ENCODE measurements at places on chromosomes 2 and 18.

- DNase-seq: no peak
Measured at GRCh38 chr2:134348239-134348638, 94.4 kb downstream of the MGAT5 start.

GRCh38 chr2:217419055-217419671 is 559.3 kb upstream of the TNP1 start:
- DNase-seq: no peak

- DNase-seq: no peak
Measured at GRCh38 chr18:43789234-43790000, 512.1 kb upstream of the SYT4 start.

- no peak for DNase-seq
Measured at GRCh38 chr2:98121149-98121548, 34.2 kb downstream of the VWA3B start.

DNA sequence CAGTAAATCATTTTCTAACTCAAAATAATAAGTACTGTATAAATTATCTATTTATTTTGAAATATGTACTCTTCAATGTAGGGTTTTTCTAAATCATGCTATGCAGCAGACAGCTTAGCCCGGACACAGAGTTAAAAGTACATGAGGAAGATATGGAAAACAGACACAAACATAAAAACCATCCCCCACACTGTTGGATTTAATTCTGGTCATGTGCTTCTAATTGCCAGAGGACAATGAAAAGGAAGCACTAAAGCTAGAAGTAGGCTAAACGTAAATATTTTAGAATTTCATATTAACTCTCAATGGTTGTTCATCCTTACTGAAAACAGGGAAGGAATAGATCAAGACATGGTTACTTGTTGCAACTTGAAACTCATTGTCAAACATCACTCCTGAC is 420.7 kb downstream of the ERBB4 start:
- DNase-seq: no peak

DNA sequence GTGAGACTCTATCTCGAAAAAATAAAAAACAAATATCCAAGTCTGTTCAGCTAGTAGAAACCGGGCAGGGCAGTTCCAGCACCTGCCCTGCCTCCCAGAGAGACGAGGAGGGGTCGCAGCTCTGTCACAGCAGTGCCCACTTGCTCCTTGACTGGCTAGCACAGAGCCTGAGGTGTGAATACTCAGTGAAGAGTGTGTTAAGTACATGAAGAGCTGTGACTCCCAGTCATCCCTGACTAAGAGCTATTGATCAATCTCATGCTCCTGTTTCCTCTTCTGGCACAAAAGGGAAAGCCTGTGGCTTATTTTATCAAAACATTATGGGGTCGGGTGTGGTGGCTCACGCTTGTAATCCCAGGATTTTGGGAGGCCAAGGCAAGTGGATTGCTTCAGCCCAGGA is 83.0 kb upstream of the FZD7 start:
- DNase-seq: no peak

- DNase-seq: no peak
Measured at GRCh38 chr2:207892716-207893402, 123.2 kb upstream of the FZD5 start.

DNA sequence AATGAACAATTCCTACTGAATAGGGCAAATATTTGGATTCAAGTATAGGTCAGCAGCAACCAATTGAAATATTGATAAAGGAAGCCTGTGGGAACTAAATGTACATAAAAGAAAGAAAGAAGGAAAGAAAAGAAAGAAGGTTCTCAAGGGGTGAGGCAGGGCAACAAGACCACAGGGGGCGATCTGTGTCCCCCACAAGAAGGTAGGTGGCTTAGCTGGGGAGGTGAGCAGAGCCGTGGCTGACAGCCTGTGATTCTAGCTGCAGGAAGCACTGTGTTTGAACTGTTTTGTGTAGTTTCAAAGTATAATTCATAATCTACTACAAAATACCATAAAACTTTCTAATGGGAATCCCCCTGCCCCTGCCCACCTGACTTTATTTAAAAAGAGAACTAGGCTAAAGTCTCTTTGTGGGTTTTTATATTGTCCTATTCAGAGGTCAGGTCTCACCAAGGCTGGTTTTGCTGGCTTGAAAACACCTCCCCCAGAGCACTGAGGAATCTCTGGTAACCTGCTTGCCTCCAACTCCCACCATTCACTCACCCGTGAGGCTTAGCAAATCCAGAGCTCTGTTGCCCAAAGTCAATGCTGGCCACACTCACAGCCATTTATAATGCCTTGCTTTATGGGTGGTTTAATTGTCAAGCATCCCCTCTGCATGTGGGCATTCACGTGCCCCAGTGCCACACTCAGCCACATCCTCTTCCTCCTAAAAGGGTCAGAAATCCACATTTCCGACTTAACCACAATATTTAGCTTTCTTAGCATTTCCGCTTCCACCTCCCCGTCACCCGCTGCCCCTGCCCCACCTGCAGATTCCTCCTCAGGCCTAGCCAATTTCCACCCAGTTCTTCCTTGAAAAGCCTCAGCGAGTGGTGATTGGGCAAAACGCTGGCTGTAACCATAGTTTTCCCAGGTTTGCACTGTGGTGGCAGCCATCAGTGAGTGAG is 36.4 kb upstream of the LMAN1 start:
- DNase-seq: no peak

GRCh38 chr2:95008306-95008705 is 17.2 kb upstream of the MAL start:
- no peak for DNase-seq

- no peak for DNase-seq
Measured at GRCh38 chr2:120867290-120868241, 131.9 kb downstream of the GLI2 start.

- DNase-seq: no peak
Measured at GRCh38 chr2:128292599-128293425, 25.9 kb downstream of the HS6ST1 start.

DNA sequence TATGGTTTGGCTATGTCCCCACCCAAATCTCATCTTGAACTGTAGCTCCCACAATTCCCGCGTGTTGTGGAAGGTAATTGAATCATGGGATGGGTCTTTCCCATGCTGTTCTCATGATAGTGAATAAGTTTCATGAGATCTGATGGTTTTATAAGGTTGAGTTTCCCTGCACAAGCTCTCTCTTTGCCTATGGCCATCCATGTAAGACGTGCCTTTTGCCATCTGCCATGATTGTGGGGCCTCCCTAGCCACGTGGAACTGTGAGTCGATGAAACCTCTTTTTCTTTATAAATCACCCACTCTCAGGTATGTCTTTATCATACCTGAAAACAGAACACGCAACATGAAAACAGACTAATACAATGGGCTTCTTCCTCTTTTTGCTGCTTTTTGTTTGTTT is 11.2 kb upstream of the C1D start:
- no peak for DNase-seq

DNA sequence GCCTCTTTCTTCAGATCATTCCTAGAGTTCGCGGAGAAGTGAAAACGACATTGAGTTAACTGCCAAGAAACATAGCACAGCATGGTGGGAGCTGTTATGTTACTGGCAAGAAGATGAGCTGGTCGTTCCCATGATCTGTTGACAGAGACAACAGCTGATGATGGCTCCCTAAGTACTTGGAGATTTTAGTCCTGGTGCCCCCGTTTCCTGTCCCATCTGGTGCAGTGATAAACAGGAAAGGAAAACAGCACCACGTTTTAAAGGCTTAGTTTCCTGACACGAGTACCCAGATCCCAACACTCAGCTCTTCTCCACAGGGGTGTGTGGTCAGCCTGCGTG is 56.4 kb upstream of the KCNG2 start:
- no peak for DNase-seq

DNA sequence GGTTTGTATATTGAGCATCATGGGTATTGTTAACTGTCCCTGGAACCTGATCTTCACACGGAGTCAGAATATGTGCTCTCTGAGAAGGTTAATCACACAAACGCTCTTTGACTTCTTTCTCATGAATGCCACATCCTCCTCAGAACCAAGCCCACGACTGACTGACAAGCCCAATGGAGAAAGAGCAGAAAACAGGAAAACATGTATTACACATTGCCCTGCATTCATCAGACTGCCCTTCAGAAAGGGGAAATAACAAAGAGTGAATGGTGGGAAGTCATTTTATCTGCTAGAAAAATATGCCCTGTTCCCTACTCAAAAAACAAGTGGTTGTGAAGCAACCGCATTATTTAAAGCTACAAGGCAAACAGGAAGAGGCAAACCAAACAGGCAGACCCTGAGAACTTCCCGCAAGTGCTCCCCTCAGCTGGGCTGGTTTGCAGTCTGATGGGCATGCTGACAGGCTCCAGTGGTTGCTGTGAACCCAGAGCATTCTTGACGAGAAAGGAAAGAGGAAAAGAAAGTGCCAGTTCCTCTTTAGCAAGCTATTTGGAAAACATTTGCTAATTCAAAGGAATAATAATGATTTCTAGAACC is 172.9 kb upstream of the SETBP1 start:
- DNase-seq: no peak

Data from stimulated activated CD8-positive, alpha-beta memory T cell treated with anti-CD3 and anti-CD28 coated beads, Interleukin-2, amount 100 ng/mL, for 1 hour (primary cell).